ENCODE measurements at places on chromosomes 12 and 14.

GRCh38 chr12:106801830-106802533, 27.5 kb downstream of the RIC8B start:
- no peak for DNase-seq

DNA sequence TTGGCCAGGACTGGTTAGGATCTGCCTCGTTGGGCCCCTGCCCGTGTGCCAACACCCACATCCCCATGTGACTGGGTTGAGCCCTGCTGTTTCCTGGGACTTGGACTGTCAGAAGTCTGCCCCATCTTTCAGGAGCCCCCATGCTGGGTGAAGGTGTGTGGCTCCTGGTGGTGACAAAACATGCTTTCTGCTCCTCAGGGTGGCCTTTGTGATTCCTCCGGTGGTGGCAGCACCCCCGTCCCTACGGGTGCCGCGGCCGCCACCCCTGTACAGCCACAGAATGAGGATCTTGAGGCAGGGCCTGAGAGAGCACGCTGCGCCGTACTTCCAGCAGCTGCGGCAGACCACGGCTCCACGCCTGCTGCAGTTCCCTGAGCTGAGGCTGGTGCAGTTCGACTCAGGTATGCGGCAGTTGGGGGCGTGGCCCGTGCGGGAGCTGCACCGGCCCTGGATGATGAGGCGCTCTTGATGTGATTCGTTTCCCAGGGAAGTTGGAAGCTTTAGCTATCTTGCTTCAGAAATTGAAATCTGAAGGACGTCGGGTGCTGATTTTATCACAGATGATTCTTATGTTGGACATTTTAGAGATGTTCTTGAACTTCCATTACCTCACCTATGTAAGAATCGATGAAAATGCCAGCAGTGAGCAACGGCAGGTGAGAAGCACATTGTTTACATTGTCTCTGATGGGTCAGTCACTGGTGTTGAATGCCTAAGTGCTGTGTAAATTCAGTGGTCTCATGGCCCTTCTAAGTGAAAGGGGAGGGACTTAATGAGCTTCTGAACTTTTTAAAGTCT, 80.0 kb downstream of the EP400 start:
- no peak for DNase-seq

- no peak for DNase-seq
These were observed 161.8 kb downstream of the SRGAP1 start for GRCh38 chr12:64006211-64006825.

DNA sequence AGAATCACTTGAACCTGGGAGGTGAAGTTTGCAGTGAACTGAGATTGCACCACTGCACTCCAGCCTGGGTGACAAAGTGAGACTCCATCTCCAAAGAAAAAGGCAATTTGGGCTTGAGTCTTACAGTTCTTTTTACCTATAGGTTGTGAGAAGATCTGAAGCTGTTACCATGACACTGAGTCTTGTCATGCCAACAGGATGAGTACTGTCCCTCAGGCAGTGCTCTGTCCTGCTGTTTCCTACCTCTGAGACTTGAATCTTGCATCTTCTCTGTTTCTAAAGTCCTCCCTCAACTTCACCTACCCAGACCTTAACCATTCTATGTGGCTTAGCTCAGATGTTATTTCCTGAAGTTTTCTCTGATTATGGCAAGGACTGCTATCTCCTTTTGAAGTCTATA, 400.8 kb upstream of the PRICKLE1 start:
- no peak for DNase-seq

DNA sequence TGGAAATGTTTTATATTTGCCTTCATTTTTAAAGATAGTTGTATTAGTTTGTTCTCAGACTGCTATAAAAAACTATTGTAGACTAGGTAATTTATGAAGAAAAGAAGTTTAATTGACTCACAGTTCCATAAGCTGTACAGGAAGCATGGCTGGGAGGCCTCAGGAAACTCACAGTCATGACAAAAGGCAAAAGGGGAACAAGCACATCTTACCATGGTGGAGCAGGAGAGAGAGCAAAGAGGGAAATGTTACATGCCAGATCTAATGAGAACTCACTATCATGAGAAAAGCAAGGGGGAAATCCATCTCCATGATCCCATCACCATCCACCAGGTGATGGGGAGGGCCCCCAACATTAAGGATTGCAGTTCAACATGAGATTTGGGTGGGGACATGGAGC, 35.5 kb upstream of the UNC79 start:
- no peak for DNase-seq

DNA sequence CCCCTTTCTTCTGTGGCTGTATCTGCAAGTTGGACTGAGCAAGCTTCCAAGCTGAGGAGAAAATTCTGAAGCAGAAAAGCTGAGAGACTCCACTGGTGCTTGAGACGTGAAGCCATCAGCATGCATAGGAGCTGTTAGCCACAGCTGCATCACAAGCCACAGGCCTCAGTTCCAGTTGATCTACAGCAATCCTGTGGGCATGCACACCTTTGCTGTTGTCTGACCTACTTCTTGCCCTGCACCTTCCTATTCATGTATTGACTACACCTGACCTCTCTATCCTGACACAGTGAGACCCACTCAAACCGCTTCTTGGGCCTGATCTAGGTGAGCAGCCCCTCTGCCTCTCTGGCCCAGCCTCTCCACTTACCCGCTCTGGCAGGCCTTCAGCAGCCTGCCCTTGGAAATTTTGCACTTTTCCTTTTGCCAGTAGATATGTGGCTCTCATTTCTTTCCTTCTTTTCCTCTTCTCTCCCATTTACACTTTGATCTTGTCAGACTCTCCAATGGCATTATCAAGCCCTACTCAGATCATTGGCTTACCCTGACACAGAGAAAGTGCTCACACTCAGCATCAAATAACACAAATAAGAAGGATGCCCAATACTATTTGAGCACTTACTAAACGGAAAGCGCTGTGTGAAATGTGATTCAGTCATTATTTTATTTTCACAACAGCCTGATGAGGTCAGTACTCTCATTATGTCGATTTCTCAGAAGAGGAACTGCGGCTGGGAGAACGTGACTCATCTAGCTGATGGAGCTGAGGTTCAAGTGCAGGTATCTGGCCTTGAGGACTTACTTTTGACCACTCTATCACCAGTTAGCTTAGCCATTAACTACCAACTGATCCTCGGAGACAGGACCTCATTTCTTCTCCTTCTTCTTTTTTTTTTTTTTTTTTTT, 21.9 kb upstream of the PTGR2 start:
- DNase-seq = no peak

GRCh38 chr14:73465823-73466532, 7.6 kb upstream of the NUMB start:
- DNase-seq = no peak

GRCh38 chr14:77094672-77095284, 3.3 kb upstream of the CIPC start:
- DNase-seq = peak; percentile 60

- DNase-seq = no peak
These were observed 91.3 kb downstream of the ITPR2 start for GRCh38 chr12:26741584-26742227.

- no peak for DNase-seq
These were observed 942 bp downstream of the ATF7IP start for GRCh38 chr12:14366209-14367039.

DNA sequence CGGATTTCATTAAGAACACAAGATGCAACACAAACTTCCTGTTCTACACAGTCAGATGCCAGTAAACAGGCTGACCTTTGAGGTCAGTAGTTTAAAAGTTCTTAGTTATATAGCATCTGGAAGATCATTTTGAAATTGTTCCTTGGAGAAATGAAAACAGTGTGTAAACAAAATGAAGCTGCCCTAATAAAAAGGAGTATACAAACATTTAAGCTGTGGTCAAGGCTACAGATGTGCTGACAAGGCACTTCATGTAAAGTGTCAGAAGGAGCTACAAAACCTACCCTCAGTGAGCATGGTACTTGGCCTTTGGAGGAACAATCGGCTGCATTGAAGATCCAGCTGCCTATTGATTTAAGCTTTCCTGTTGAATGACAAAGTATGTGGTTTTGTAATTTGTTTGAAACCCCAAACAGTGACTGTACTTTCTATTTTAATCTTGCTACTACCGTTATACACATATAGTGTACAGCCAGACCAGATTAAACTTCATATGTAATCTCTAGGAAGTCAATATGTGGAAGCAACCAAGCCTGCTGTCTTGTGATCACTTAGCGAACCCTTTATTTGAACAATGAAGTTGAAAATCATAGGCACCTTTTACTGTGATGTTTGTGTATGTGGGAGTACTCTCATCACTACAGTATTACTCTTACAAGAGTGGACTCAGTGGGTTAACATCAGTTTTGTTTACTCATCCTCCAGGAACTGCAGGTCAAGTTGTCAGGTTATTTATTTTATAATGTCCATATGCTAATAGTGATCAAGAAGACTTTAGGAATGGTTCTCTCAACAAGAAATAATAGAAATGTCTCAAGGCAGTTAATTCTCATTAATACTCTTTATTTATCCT, 13.5 kb downstream of the PTGER2 start:
- no peak for DNase-seq

Measured in stimulated activated CD4-positive, alpha-beta T cell treated with anti-CD3 and anti-CD28 coated beads, Interleukin-1b, Interleukin-23, amount 100 ng/mL, for 1 hour (primary cell).